ENCODE measurements at places on chromosomes 13 and 19.

- no peak for DNase-seq
Observed at GRCh38 chr13:51730927-51731326, 73.0 kb downstream of the DHRS12 start.

DNA sequence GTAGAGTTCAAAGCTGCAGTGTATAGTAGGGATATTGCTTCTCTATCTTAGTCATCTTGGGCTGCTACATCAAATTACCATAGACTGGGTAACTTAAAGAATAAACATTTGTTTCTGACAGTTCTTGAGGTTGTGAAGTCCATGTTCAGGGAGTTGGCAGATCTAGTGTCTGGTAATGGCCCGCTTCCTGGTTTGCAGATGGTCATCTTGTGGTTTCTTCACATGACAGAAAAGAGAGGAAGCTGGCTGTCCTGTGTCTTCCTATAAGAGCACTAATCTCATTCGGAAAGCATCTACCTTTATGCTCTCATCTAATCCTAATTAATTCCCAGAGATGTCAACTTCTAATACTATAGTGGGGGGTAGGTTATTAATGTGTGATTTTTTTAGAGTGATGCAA, 6.2 kb downstream of the ZNF763 start:
- no peak for DNase-seq

DNA sequence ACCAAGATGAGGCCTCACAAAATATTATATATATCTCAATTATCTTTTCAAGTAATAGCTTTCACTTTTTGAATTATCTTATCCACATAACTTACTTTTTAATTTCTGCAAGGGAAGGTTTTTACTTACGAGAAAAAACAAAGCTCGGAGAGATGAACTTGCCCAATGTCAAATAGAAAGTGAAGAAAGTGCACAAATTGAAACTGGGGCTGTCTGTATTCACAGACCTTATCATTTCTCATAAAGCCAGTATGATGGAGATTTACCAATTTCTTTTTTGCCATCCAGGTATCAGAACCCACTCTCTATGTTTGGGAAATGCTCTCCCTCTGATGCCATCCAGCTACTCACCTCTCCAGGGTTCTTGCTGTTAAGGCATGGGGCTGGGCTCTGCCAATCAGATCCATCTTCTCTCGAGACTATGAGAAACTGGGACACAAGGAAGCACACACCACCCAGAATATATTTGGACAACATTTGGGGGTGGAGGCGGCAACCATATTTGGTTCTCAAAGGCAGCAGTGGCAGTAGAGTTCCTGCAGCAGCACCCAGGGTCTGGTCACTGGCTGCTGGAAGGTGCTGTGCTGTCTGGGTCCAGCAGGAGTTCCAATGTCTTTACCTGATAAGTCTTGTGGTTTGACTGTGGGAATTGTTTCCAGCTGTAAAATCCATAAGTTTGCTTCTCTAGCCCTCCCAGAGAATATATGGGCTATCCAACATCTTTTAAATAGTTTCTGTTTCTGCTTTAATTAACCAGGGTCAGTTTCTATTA, 45.8 kb upstream of the SCEL start:
- DNase-seq, result no peak

- DNase-seq, result no peak
Observed at GRCh38 chr13:104043184-104043583, 977.0 kb upstream of the SLC10A2 start.

DNA sequence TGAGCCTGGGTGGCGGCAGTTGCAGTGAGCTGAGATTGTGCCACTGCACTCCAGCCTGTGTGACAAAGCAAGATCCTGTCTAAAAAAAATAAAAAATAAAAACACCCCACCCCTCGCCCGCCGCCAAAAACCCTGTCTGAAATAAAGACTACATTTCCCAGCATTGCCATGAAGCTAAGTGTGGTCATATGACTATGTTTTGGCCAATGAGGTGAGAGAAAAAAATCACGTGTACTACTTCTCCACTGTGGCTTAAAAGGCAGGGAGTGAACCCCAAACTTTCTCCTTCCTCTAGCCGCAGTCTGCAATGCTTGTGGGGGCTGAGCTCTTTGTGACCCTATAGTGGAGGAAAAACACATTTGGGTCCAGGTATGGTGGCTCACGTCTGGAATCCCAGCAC, 54.9 kb downstream of the COLGALT1 start:
- no peak for DNase-seq

DNA sequence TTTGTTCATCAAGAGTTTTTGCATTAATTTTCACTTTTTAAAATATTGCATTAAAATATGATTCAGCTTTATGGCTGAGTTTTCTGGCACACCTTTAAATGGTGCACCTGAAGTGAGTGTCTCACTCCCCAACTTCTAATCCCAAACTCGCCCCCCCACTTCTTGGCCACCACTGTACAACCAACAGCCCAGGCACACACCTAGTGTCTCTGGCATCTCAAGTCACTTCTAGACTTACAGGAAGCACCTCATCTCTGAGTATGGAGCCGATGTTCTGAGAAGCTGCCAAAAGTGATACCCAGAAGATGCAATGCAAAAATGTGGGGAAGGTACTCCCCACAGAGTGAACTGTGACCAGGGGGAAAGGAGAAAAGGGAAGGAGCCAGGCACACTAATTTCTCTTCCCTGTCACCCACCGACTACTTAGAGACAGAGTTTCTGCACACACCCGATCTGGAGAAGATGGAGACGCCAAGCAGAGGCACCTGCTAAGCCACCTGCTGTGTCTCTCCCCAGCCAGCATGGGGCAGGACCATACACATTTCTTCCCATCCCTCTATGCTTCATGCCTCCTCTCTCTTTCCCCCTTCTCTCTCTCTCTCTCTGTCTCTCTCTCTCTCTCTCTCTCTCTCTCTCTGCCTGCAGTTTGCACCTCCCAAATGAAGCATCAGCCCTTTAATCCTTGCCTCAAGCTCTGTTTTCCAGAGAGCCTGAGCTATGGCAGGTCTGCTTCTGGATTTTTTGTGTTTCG, 155.3 kb upstream of the ZNF507 start:
- no peak for DNase-seq

- no peak for DNase-seq
Observed at GRCh38 chr19:28687296-28687695, 525.7 kb downstream of the UQCRFS1 start.
